ENCODE measurements at places on chromosomes 13 and 19. TPM values are rescaled to one million over a fixed set of nuclear protein-coding genes. Genes with fewer than 3 reads are reported as not detected.

GRCh38 chr13:103324641-103325040 is 258.4 kb upstream of the SLC10A2 start:
- no peak for DNase-seq

The ZNF729 gene
- not detected for total RNA-seq

DNA sequence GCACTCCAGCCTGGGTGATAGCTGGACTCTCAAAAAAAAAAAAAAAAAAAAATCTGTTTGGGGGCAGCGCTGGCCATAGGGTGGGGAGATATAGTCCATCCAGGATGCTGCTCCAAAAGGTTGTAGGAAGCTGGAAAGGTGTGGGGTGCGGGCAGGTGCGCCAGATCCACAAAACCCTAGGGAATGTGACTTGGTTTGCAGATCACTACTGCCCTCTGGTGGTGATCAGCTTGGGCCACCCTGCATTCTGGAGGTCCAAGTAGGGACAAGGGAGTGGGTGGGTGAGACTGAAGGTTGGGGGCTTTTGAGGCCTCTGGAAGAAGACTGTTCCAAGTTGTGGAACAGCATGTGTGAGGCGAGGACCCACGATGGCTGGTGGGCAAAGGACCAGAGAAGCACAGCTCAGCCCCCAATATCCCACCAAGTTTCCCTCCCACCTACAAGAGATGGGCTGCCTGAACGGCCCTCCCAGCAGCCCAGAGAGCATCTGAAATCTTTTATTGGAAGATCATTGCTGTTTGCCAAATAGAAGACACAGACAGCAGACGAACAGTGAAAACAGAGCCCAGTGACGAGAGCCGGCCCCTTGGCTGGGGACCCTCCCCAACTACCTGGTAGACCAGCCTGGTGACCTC is 10.4 kb upstream of the TYK2 start:
- peak; percentile 71 for DNase-seq

GRCh38 chr19:19443902-19444680 is 38.6 kb downstream of the GATAD2A start:
- DNase-seq = no peak

The ZBTB32 gene
- total RNA-seq = not detected

DNA sequence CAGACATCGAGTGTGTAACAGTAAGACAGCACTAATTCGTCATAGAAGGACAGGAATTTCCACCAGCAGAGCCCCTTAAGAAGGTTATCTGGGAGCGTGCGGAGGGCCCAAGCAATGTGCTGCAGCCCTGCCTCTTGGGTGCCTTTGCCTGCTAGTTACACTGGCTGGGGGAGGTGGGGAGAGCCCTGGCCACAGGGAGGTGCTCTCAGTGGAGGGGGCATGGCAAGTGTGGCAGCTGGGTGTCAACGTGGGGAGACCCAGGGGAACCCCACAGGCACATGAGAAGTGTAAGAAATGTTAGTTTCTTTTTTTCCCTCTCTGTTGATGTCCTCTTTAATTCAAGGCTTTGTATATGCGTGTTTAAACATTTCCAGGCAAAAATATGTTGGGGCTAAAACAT is 50.9 kb upstream of the TMTC4 start:
- DNase-seq = no peak

- no peak for DNase-seq
Observed at GRCh38 chr13:24032674-24033073, 127.8 kb upstream of the SPATA13 start.

The VSIG10L gene
- total RNA-seq = 1.8 TPM

The TARM1 gene
- not detected for total RNA-seq

GRCh38 chr19:4186087-4186993 is 3.9 kb downstream of the ANKRD24 start:
- DNase-seq = peak; percentile 91

DNA sequence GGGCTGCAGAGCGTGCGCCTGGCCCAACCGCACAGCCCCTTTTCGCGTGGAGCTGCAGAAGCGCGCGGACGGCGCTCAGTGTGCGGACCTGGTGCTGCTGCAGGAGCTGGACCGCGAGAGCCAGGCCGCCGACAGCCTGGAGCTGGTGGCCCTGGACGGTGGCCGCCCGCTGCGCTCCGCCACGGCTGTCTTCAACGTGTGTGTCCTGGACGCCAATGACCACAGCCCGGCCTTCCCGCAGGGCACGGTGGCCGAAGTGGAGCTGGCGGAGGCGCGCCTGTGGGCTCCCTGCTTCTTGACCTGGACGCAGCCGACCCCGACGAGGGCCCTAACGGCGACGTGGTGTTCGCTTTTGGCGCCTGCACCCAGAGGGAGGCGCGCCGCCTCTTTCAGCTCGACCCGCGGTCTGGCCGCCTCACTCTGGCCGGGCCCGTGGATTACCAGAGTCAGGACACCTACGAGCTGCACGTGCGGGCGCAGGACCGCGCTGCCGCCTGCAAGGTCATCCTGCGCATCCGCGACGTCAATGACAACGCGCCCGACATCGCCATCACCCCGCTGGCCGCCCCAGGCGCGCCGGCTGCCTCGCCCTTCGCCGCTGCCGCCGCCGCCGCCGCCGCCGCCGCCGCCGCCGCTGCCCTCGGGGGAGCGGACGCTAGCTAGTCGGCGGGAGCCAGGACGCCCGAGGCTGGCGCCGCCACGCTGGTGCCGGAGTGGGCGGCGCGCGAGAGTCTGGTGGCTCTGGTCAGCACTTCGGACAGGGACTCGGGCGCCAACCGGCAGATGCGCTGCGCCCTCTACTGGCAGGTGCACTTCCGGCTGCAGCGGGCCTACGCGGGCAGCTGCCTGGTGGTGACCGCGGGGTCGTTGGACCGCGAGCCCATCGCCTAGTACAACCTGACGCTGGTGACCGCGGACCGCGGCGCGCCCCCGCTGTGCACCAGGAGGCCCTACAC is 172.2 kb downstream of the OLFM4 start:
- peak; percentile 28 for DNase-seq

DNA sequence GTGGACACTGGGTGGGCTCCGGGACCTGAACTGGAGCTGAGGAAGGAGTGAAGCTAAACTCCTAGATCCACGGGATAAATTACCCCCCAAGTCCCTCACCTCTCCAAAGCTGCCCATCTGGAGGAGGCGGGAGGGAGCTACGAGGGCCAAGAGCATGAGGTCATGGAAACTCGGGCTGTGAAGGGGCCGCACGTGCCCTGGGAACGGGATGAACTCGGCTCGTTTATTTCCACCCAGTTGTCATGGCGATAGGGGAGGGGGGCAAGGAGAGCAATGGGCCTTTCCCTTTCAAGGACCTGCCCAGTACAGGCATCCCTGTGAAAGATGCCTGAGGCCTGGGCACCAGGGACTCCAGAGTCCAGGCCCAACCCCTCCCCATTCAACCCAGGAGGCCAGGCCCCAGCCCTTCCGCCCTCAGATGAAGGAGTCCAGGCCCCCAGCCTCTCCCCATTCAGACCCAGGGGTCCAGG is 3.8 kb downstream of the PPP1R12C start:
- DNase-seq = peak; percentile 81

DNA sequence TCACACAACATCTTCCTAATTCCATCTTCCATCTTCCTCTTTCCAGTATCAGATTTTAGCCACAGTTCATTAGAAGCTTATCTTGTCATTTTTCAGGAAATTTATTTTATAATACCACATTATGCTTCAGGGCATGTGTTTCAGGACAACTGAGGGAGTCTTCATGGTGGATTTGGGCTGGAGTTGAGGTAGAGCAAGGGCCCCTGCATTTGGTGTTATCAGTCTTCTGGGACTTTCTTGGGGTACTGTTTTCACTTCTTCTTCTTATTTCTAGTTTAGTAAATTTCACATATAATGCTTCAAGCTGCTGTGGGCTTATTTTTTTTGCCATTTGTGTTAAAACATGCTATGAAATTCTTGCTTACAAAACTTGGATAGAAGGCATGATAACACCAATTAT is 188.7 kb downstream of the LHFPL6 start:
- no peak for DNase-seq

GRCh38 chr19:7933411-7933810 is 7.5 kb upstream of the CTXN1 start:
- DNase-seq = no peak

- DNase-seq = no peak
Observed at GRCh38 chr13:44318161-44318560, 55.5 kb upstream of the SERP2 start.

DNA sequence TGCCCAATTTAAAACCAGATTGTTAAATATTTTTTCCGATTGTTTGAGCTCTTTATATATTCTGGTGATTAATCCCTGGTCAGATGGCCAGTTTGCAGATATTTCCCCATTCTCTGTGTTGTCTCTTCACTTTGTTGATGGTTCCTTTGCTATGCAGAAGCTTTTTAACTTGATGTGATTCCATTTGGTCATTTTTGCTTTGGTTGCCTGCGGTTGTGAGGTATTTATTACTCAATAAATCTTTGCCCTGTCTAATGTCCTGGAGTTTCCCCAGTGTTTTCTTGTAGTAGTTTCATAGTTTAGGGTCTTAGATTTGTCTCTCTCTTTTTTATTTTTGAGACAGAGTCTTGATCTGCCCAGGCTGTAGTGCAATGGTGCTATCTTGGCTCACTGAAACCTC is 23.8 kb upstream of the LMO7 start:
- no peak for DNase-seq

- no peak for DNase-seq
Observed at GRCh38 chr13:92251671-92252210, 853.3 kb downstream of the GPC5 start.

- no peak for DNase-seq
Observed at GRCh38 chr19:46603752-46604231, 2.7 kb downstream of the CALM3 start.

GRCh38 chr19:917323-918151 is at the start of gene KISS1R:
KISS1R (plus strand) TSS chr19:917333; CDS start chr19:917503, 170 bp downstream.
- DNase-seq = no peak

The COX6B2 gene
- total RNA-seq = 26.9 TPM

DNA sequence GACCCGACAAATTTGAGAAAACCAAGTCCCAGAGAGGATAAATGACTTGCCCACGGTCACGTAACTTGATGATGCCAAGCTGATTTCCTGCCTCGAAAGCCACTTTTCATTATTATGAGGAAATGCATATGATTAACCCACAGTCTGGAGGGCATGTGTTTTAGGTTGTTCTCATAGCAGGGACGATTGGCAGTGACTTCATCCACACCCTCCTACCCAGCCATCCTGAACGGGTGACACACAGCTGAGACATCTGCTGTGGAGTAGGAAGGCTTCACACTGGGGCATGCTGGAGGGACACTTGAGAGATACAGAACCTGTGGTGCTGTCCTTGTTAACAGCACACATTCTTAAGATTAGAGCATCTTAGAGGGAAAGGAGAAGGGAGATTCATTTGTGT is 65.4 kb upstream of the WDFY2 start:
- no peak for DNase-seq

DNA sequence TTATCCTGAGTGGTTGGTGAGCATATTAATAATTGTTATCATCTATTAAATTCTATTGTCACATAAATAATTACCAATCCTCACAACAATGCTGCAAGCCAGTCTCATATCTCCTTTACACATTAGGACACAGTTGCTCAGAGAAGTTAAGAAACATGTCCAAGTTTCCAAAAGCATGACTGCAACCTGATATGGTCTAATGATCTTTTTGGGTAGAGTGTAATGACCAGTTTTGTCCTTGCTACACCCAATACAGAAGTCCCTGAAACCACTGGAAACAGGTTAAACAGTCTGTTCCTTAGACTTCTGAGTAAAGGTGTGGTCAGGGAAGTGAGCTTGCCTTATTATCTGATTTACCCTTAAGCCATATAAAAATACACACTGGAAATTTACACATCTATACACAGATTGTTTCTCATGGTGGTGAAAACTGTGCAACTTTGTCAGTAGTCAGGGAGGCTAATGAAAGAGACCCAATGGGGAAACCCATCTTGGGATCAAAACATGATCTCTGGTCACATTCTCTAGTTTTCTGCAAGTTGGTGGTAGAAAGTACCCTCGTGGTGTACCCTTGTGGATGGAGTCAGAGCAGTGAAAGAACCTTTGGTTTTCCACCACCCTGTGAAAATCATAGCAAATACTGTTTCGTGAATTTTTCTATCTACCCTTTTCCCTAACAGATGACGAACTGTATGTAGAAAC is 146.0 kb upstream of the KLF12 start:
- DNase-seq = no peak

The KLC3 gene
- total RNA-seq = not detected

The ZNF296 gene
- 0.75 TPM for total RNA-seq

- no peak for DNase-seq
Observed at GRCh38 chr13:97826421-97827012, 127.0 kb upstream of the IPO5 start.

Measured in transverse colon (tissue), 4 donors.